ENCODE measurements at places on chromosomes 11 and 22.

DNA sequence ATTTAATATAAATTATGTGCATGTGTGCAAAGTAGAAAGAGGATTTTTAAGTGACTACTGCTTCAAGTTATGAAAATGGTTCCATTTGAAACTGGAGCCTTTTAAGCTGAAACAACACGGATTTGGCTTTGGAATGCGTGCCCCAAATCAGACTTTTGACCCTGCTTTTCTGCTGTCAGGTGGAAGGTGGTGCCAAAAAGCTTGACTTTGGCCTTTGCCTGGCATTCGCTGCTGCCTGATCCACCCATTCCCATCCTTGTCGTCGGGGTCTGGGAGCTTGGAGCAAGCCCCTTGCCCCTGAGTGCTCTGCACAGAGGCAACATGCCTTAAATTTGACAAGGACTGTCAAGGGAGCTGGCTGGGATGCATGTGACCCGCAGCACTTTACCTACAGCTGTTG lies 335.3 kb upstream of the SYN3 start:
- DNase-seq, result no peak

- DNase-seq, result no peak
These were observed 38.5 kb upstream of the NUP50 start for GRCh38 chr22:45125188-45125587.

DNA sequence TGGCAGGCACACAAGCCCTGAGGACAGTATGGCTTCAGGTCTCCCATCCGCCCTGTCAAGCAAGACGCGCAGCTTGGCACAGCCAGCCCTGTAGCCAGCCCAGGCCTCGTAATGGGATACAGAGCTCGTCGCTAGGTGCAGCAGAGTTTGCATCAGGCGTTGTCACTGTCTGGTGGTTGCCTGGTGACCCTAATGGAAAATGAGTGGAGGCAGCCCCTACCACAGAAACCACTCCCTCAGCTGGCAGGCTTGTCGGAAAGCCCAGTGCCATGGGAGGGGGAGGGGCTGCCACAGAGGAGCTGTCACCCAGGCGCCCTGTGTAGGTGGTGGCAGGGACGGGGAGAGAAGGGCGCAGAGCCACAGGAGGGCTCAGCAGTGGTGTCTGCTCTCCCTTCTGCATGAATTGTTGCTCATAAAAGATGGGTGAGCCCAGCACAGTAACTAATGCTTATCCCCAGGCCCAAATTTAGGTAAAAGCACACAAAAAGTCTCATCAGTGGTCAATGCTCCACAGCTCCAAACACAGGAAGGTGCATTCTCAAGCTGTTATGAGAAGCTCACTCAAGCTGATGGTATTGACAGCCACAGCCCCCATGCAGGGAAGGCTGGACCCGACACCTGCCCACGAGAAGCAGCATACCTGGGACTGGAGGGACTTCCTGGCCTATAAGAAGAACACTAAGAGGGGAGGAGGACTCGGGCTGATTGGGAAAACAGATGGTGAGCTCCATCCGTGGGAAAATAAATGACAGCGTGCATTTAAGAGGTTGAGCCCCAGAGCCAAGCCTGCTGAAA lies 164.6 kb downstream of the ETS1 start:
- DNase-seq, result peak; percentile 93

DNA sequence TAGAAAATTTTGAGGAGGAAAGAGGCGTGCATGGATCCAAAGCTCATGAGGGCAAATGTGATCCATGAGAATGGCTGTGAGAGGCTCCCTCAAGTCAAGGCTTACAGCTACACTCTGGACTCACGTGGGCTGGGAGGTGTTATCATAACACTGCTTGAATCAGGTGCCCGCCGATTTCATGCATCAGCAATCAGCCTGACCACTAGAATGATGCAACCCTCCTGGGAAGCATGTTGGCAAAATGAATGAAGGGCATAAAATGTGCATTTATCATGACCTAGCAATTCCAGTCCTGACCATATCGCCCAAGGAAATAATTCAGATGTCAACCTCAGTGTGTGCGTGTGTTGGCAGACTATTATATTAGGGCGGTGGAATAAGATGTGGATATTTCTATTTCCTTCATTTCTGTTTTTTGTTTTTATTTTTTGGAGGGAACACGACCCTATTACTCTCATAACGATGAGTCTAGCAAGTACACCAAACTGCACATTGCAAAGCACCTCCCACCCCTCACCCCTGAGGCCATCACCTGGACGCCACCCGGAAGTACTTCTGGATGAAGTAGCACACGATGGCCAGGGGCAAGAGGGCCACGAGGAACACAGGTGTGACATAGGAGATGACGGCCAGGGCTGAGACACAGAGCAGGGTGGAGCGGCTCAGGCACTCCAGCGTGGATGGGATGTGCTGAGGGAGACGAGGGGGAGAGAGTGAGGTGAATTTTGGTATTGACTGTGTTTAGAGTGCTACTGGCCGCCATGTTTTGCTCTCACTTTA lies 15.7 kb upstream of the KCNJ11 start:
- DNase-seq, result no peak

DNA sequence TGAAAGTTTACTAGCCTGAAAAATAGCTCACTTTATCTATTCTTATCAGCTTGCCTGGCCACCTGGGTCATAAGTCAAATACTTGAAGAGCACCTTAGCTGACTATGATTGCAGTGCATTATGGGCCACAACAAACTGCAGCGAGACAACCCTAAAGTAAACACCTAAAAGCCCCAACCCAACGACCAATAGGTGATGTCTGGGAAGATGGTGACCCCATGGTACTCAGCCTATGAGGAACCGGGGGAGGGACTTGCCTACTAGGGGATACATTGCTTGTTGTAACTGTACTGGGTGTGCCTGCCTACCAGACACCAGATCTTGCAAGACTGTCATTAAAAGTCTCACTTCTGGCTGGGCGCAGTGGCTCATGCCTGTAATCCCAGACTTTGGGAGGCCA lies 35.6 kb upstream of the APOBEC3A start:
- DNase-seq, result no peak

DNA sequence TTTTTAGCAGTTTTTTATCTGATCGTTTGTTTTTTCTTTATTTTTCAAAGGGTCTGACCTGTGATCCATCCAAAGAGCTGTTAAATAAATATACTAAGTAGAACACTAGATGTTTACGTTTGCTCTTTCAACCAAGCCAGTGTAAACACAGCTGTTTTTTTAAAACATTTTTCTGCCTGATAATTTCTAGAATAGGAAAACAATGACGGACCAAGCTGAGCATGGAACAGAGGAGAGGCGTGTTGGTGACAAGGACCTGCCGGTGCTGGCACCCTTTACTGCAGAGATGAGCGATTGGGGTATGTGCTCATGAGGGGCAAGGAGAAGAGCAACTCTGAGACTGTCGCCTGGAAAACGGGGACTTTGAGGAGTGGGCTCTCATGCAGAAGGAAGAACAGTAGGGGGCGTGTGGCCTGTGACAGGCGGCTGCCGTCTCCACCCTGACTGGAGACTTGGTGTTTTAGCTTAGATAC lies 28.6 kb upstream of the PANX2 start:
- DNase-seq, result no peak

DNA sequence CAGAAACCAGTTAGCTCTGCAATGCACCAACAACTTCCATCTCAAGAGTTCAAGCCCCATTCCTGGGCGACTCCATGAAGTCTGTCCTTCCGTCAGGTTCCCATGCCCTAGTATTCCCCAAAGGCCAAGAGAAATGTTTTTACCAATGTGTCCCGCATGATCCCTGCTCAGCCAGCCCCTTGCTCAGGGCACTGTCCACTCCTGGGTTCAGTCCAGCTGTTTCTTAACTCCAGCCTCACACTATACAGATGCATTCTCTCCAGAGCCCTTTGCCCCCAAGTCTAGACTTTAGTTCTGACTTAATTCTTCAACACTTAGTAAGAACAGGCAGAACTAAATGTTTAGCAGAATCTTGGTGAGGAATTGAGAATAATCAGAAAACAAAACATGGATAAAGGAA lies 497.5 kb downstream of the SOX6 start:
- DNase-seq, result no peak

DNA sequence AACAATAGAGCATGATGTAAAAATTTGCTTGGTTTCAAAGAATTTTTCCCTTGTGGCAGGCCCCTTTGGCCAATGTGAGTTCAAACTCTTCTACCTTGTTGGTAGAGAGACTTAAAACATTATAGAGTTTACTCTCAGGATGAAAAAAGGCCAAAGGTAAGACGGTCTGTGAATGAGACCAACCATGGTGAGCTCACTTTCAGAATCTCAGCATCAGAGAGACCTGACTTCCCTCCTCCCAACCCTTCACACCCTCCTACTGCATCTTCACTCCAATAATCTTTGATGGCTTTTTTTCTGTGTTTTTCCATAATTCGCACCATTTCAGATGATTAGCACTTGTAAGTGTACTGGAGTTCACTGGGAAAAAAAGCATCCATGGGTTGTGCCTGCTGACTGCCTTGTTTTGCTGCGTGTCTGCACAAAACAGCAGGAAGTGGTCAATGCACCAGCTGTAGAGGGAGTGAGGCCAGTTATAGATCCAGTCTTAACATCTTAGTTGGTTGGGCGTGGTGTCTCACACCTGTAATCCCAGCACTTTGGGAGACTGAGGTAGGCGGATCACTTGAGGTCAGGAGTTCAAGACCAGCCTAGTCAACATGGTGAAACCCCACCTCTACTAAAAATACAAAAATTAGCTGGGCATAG lies 64.1 kb downstream of the SLC1A2 start:
- DNase-seq, result no peak

DNA sequence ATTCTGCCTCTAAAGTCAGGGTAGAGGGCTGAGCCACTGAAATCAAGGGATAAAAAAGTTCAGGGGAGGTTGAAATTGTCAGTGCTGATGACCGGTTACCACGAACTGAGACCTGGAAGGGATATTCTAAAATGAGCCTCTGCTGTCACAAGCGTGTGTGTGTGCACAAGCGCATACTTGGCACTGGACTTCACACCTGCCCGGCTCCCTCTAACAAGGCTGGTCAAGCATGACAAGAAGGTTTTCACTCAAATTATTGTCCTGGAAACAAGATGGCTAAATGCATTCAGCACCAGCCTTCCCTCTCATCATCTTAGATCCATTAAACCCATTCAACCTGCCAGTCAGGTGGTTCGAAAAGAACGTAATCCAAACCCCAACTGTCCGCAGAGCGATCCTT lies 54.8 kb upstream of the CECR2 start:
- no peak for DNase-seq

- DNase-seq, result peak; percentile 28
These were observed 69.2 kb downstream of the CD82 start for GRCh38 chr11:44634401-44635281.

DNA sequence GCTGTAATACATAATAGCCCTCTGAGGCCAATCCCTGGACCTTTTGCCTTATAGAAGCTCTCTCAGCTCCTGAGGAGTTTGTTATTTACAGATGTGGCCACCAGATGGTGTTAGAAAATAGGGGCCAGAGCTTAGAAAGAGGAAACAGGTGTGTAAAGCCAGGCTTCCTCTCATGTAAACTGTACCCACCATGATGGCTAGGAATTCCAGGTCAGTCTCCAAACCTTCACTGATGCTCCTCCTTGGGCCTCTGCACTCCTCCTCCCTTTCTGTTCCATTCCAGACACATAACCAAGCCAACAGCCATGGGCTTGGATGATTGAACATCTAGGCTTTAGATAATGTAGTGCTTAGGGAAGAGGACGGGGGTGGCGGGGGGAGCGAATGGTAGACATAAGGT lies 39.7 kb downstream of the USP35 start:
- DNase-seq, result no peak

DNA sequence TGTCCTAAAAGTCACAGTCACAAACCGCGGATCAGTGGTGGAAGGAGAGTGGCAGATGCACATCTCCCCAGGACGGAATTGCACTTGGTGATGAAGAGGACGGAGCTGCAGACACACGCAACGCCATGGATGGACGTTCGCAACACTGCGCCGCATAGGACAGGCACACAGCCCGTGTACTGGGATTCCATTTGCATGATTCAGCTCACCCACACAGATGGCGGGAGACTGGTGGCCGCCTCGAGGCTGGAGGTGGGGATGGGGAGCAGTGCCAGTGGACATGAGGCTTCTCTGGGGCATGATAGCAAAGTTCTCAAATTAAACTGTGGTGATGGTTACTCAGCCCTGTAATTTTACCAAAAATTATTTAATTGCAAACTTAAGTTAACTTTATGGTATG lies 37.4 kb downstream of the DUSP8 start:
- DNase-seq, result no peak

GRCh38 chr11:63445720-63446119 lies 45.2 kb downstream of the PLAAT5 start:
- no peak for DNase-seq

DNA sequence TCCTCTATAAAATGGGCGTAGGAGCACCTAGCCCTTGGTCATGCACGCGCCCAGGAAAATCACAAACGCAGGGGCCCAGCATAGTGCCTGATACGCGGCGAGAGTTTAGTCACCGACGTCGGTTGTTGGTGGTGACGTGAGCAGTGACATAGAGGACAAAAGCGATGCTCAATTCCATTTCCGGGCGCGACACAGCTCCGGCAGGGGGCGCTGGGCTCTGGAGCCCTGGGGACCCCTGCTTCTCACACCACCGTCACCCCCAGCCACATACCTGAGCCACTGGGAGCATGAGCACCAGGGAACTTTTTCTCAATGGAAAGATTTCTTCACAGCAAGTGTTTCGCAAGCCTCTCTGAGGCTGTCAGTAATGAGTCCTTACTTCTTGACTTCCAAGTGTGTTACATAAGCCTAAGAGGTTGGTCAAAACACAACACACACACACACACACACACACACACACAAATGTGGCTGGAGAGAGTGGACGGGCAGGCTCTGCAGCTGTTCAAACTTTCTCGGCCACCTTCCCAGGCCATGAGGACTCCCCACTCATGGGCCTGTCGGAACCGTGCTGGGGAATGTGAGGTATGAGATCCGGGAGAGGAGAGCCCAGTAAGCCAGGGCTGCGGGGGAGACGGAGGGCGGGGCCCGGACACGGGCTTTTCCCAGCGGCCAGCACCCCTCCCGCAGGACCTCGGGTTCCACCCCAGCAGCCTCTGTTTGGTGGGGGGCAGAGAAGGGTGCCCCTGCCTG lies 36.9 kb upstream of the LINC01488 start:
- DNase-seq, result no peak

DNA sequence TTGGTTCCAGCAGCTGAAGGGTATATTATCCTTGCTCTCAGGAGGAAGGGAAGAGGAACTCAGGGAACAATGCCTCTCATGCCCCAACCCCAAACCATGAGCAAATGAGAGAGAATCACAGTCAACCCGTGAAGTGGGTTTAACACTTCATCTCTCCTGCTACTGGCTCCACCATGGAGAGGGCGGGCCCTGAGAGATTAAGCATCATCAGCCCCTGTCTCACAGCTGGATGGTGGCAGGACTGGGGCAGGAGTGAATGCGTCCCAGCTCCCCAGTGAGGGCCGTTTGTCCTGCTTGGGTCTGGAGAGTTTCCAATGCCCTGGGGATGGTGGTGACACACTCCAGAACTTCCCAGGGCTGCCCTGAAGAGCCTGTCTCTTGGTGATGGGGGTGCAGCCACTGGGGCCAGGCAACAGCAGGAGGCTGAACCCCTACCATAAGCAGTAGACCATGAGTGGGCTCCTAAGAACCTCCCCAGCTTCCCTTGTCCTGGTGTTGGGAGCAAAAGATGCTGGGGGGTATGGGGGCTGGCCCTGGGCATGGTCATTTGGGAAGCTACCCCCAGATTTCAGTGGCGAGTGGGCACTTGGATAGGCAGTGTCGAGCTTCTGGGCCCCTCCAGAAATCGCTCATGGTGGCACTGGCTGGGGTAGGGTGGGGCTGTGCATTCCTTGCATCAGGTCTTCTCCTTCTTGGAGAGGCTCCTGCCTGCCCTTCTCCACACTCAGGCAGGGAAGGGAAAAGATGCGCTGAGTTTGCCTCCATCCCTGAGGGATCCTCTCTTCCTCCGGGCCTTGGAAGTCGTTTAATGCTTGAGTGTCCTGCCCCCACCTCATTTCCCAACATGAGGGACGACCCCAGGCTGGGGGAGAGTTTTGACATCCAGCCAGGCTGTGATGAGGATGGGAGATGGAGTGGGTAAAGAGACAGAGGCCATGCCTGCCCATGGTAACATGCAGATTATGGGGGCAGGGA lies 157.5 kb downstream of the ST3GAL4 start:
- DNase-seq, result no peak

All from activated CD4-positive, alpha-beta T cell treated with anti-CD3 and anti-CD28 coated beads, Interleukin-2, amount 50 U/mL, for 4 hours (primary cell).